Activated CD4-positive, alpha-beta T cell treated with anti-CD3 and anti-CD28 coated beads, Interleukin-2, amount 50 U/mL, for 1 hour (primary cell): ENCODE measurements at places on chromosomes 11 and 22.

- DNase-seq = no peak
These were observed 425.5 kb downstream of the BRD1 start for GRCh38 chr22:49402169-49402568.

- DNase-seq = no peak
These were observed 390.5 kb downstream of the OR4C45 start for GRCh38 chr11:50423208-50423607.

DNA sequence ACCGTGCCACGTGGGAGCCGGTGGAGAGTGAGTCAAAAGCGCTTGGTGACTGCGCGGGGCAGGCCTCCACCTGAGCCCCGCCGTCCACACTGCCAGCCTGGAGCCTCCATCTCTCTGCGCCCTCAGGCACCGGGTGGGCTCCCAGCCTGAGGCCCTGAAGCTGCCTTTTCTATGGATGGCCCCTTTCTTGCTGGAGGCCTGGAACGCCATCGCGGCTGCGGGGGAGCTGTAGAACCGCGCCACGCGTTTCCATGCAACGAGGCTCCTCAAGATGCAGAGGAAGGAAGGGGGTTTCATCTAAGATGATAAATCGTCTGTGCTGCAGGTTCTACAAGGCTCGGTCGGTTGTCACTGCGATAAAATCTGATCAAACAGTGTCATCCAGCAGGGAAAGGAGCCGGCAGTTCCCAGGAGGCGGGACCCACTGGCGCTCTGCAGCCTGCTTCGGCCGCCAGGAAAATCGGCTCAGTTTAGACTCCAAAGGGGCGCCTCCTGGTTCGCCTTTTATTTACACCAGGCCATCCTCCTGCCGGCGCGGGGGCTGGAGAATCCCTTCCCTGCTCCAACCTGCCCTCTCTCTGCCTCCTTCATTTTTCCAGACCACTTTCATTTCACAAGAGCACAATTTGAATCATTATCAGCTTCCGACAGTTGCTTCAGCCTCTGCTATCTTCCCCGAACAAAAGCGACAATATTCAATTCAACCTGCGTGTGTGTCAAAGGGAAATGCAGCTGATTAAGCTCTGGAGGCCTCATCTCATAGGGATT, 624.4 kb downstream of the BRD1 start:
- DNase-seq = no peak

- no peak for DNase-seq
These were observed 68.9 kb downstream of the C22orf31 start for GRCh38 chr22:28992565-28993356.

DNA sequence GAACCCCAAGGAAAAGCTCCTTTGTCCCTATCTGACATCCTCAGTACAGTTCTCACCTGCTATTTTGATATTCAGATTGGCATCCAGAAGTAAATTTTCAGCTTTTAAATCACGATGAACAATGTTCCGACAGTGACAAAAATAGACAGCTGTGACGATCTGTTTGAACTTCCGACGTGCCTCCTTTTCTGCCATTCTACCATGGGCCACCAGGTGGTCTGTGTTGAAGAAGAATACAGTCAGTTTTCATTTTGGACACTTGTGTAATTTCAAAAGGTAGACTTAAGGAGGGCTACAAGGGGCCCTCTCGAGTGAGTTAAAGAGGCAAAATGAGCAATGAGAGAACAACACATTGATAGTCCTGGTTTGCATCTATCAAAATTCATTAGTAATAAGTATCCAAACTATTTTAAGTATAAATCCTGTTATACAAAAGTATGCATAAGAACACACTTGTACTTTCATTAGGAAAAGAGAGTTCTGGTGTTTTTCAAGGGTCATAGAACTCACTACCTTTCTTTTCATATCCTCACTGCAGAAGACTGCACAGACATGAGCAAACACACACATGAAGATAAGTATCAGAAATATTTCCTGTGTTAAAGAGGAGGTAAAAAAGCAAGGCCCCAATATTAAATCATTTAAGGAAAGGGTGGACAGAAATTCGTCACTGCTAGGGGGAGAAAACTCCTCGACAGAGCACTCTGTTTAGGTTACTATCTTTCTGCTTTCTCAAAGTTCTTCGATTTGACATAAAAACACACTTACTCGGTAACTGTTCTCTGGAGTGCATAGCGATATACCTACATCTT, 89.9 kb upstream of the APOA1 start:
- DNase-seq = peak; percentile 47

DNA sequence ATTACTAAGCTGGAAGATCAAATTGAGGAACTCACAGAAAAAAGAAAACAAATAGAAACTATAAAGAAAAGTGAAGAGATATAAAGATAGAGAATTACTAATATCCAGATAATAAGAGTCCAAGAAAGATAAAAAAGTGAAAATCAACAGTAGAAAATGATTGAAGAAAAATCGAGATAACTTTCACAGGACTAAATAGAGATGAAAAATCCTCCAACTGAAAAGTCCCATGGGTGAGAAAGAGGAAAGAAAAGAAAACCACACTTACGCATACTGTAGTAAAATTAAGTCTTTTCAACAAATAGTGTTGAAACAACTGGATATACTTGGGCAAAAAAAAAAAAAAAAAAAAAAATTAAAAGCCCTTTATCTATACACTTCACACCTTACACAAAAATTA, 60.0 kb downstream of the ENTHD1 start:
- no peak for DNase-seq

DNA sequence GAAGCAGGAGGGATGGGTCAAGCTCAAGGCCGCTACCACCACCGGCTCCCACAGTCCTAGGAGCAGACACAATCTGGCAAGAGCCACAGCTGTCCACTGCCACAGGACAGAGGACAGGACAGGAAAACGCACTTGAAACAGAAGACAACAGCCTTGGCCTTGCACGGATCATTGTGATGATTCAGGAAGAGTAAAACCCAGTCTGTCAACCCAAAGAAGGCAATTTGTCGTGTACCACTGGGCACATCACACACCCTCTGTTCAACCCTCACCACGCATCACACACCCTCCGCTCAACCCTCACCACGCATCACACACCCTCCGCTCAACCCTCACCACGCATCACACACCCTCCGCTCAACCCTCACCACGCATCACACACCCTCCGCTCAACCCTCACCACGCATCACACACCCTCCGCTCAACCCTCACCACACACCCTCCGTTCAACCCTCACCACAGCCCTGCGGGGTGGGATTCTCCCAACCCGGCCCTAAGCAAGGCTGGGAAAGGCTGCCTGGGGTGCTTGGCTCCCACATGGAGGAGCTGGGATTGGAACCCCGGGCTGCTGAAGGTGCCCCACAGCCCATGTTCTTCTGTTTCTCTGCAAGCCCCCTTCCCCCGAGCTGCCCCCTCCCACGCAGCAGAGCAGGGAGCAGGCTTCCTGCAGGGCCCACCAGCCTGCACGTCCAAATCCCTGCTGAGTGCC, 11.3 kb upstream of the CDC42BPG start:
- DNase-seq = no peak

DNA sequence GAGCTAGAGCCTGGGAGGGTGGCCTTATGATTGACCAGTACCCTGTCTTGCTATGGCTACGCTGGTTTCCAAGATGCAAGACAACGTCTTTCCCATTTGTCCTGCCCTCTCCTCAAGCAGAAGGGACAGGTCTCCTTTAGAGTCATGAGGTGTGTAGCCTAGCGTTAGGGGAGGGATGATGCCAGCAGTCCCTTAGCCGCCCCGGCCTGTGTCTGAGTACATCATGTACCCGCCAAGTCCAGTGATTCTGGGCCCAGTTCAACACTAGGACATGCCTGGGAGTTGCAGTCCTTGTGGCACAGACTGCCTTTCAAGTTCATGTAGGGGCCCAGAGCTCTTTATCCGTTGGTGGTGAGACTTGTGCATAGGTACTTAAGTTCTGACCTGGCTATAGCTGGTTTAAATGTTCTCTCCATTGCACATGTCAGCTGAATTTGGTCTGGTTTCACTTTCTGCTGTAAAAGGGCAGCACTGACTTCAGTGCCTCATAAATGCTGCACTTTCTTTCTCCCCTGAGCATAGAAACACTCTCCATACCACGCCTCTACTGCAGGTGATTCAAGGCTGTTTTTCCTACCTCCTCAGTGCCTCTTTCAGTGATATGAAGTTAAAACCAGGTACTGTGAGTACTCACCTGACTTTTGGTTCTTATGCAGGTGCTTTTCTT, 151.1 kb downstream of the METTL15 start:
- DNase-seq = no peak

DNA sequence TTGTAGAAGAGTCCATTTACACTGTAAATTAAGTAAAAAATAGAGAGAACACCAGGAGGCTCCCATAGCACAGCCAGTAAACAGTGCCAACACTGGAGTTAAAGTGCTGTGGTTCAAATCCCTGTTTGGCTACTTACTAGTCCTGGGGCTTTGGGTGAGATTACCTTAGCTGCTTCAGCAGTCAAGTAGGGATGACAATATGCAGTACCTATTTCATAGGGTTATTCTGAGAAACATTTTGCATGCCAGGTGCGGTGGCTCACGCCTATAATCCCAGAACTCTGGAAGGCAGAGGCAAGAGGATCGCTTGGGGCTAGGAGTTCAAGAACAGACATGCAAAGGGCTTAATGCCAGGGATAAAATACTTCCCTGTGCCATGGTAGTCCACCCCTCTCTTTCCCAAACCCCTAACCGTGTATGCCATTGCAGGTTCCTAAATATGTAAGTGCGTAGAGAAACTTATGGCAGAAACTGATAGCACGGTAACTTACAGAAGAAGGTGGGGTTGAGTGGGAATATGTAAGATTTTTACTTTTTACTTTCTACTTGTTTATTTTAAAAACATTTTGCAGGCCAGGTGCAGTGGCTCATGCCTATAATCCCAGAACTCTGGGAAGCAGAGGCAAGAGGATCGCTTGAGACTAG, 86.4 kb upstream of the PICALM start:
- DNase-seq = no peak

GRCh38 chr11:79507706-79508105, 66.9 kb upstream of the TENM4 start:
- DNase-seq = no peak

- no peak for DNase-seq
These were observed 4.0 kb upstream of the SGSM1 start for GRCh38 chr22:24801901-24802465.

GRCh38 chr11:119699227-119699626, 29.8 kb downstream of the NECTIN1 start:
- no peak for DNase-seq
